ENCODE measurements at places on chromosomes 4 and X.
A peak's percentile ranks its signal among the peaks of the same experiment; 100 is the strongest.

DNA sequence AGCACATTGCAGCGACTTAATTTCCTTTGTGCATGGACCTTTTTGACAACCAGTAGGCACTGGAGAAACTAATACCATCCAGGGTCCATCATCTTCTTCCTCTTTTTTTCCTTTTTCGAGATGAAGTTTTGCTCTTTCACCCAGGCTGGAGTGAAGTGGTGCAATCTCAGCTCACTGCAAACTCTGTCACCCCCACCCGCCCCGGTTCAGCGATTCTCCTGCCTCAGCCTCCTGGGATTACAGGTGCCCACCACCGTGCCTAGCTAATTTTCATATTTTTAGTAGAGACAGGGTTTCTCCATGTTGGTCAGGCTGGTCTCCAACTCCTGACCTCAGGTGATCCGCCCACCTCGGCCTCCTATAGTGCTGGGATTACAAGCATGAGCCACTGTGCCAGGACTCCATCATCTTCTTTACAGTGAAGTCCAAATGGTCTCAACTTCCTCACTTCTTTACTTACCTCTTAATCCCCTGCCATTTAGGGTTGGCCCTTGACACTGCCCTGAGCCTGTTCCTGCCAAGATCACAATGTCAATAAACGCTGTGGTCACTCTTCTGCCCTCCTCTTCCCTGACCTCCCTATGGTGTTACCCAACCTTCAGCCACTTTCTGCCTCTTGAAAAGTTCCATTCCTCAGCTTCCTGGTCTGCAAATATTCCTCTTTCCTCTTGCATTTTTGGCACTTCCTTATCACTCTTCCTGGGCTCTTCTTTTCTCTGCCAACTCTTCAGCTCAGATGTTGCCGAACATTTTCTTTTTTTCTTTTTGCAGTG lies 119.8 kb upstream of the SLC34A2 start:
- no peak for DNase-seq

GRCh38 chr4:93182722-93183121 lies 645.8 kb upstream of the ATOH1 start:
- DNase-seq: no peak

GRCh38 chr4:138535316-138535715 lies 293.2 kb upstream of the SLC7A11 start:
- no peak for DNase-seq

DNA sequence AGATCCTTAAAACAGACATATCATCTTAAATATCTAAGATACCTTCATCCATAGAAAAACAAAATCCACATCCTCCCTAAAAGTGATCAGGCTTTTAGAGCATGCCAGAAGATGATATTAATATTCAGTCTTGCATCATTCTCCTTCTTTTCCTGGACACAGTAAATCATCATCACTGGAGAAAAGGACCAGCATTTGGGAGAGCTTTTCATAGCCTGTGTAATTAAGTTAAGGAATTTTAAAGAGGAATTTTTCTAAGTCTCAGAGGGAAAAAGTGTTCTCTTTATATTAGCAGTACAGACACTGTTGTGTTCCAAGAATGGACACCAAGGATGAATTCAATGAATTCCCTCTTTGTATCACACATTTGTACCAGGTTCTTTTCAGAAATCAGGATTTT lies 696 bp downstream of the SCRG1 start:
- no peak for DNase-seq

DNA sequence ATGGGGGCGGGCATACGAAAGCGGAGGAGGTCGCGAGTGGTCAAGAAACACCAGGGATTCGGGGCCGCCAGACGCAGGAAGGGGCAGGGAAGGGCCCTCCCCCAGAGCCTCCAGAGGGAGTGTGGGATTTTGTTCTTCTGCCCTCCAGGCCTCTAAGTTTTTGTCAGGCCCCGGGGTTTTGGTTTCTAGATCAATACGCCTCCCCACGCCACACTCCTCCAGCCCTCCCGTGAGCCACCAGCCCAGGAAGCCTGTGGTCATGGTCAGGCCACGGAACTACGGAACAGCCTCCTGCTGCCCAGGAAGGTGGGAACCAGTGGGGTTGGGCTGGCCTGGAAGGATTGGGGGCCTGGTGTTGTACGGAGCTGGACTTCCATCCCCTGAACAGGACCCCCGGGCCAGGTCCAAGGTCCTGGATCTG lies 38.4 kb downstream of the CPLX1 start:
- DNase-seq: peak; percentile 52

GRCh38 chr4:152663203-152664066 lies 16.4 kb downstream of the TMEM154 start:
- no peak for DNase-seq

DNA sequence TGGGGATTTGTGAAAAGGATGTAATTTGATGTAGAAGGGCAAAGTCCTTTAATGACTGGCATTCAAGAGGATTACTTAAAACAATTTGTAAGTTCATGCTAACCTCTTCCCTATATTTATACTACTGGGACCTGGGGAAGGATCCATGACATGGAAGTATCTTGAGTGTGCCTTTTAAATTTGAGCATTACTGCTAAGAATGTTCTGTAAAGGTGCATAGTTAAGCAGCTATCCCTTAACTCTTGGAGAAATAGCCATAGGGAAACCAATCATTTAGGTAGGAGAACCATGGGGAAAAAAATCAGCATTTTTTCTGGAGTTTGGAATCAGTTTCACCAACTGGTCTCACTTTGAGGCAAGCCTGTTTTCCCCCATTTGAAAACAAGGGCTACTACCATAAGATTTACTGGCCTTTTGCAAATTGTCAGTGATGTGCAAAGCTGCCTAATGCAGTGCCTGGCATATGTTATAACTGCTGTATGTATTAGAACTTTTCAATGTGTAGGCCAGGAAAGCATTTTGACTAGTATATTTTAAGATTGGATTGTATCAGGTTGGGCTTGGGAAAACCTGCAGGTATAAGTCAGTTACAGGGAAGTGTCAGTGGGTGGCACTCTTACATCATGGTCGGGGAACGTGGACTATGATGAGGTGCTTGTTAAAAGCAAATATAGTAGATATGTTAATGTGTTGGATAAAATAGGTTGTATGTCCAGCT lies 72.1 kb downstream of the PRSS12 start:
- no peak for DNase-seq

DNA sequence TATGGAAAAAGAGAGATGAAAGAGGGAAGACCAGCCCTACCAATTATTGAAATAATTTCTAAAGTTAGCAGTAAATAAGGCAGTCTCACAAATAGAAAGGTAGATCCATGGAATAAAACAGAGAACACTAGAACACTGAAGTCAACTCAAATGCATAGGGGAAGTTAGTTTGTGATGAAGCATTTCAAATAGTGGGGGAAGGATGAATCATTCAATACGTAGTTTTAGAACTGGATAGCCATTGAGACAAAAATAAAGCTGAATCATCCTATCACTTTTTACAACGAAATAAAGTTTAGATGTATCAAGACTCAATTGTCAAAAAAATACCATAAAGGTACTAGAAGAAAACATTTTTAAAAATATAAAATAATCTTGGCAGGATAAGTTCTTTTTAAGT lies 143.2 kb upstream of the DGKK start:
- DNase-seq: no peak

DNA sequence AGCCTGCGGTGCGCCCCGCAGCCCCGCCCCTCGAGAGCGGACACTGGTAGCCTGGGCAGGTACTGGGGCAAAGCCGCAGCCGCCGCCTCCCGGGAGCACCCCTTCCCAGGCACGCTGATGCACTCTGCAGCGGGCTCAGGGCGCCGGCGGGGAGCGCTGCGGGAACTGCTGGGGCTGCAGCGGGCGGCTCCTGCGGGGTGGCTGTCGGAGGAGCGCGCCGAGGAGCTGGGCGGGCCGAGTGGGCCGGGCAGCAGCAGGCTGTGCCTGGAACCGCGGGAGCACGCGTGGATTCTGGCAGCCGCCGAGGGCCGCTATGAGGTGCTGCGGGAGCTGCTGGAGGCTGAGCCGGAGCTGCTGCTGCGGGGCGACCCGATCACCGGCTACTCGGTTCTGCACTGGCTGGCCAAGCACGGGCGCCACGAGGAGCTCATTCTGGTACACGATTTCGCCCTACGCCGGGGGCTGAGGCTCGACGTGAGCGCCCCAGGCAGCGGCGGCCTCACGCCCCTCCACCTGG lies 401 bp downstream of the SOWAHD start:
- peak; percentile 60 for DNase-seq

DNA sequence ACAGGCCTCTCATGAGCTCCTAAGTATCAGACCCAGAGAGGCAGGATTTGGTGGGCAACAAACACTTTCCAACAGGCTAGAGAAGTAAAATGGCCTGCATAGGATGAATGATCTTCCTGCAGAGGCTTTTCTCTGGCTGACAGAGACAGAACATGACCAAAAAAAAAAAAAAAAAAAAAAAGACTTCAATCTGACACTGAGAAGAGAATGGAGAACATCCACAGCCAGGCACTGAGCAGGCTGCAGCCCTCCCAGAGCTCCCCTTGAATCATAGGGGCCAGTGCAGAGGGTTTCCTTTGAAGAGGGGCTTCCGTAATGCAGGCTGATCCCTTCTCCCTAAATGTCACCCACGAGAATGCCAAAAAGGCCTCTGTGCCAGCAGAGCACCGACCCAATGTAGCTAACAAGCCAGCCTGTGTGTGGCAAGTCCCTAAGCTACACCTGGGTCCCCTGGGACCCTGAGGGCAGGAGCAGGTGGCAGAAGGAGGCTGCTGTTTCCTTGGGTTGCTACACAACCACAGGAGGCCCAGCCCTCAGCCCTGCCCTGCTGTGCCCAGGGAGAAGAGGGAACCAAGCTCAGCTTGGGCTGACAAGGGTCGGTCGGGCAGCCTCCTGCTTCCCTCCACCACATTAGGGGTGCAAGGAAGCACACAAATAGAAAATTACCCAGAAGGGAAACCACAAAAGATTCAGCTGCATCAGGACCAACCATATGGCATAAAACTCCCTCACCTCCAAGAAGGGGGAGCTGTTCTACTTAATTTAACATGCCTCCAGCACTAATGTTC lies 55.6 kb downstream of the MAP7D2 start:
- DNase-seq: peak; percentile 28

DNA sequence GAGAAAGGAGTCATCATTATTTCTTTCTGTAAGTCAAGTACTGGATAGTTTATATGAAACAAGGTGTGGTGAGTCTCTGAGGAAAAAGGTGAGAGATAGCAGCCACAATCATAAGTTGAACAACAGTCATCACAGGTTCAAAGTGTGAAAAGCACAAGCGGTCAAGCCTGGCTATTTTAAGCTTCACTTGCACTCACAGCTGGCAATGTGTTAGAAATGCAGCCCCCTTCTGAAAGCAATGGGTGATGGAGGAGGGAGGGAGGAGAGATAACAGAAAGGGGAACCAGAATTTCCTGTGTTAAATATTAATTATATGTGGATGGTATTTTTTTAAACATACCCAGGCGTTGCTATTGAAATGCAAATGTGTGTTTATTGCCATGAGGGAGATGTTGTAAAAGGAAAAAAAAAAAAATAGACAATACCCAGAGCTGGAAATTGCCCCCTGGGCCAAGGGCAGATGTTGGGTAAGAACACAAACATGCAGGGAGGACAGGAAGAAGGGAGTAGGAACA lies 26.9 kb upstream of the BMP3 start:
- DNase-seq: no peak

DNA sequence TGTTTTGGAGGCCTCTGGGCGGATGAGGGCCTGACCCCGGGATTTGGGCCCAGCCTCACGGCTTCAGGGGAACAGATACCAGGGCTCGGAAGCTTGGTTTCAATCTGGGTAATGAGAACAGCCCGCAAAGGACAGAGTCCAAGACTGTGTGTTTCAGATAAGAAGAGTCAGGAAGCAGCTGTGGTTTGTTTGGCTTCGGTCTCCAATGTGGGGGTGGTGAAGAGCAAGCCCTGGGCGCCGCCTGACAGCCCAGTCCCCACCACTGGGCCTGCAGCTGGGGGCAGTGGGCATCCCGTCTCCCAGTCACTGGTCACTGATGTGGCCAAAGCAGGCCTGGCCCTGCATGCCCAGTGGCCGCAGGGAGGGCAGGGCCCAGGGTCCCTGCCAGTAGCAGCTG lies 9.1 kb downstream of the WFS1 start:
- DNase-seq: no peak

DNA sequence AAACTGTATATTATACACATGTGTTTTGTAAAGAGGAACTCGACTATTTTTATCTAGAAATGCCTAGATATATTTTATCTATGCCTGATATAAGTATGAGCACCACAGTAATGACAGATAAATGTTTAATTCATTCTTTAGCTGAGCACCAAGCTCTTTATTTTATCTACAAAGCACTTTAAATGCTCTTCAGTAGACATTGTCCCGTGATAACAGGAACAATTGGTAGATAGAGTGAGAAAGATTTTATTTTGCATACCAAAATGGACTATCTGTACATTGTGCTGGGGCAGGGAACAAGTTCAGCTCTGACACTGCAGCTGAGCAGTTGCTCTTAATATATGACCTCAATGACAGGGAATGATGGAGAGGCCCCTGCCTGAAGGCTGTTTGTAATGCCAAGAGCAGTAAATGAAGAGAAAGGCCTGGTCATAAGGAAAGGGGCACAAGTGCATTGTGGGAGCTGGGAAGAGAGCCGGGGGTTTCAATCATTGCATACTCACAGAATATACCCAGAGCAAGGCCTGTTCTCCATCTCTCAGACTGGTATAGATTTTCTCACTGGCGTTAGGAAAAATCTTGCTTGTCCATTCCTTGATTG lies 57.3 kb downstream of the SEPTIN11 start:
- no peak for DNase-seq

DNA sequence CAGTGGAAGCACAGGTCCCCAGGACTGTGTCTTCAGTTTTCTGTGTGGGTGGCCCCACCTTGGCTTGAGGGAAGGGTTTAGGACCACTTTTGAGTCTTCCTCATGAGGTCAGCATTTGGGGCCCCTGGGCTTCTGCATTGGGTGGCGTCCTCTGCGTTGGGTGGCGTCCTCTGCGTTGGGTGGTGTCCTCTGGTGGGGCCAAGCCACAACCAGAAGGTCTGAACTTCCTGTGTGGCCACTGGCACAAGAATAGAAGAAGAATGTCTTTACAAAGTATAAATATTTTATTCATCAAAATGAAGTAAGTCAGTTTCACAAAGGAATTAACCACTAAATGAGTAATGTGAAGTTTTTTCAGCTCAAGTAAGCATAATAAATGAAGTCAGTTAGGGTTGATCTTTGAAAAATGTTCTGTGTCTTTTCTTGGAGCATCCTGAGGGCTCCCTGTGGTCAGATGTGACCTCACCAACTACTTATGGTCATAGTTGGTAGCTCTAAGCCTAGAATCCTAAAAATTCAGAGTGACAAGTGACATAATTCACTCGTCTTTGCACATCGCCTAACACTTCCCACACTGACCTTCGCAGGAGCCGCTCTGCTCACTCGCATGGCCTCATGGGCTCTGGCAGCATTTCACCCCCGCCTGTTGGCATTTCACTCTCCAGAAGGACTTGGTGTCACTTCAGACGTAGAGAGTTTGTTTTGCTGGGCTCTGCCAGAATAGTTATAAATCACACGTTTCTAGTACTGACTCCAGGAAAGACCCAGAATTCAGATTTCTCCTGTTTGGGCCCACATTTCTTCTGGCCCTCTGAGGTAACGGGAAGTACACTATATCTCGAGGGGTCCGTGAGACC lies 39.0 kb upstream of the HGFAC start:
- no peak for DNase-seq

All from activated naive CD8-positive, alpha-beta T cell treated with anti-CD3 and anti-CD28 coated beads, Interleukin-2, amount 10 ng/mL, durations not matched to agents 7 days and 5 days (primary cell).